ENCODE measurements at places on chromosomes 6 and 20.
A peak's percentile ranks its signal among the peaks of the same experiment; 100 is the strongest.

- no peak for DNase-seq
These were observed 48.2 kb upstream of the LRRC1 start for GRCh38 chr6:53746442-53747103.

DNA sequence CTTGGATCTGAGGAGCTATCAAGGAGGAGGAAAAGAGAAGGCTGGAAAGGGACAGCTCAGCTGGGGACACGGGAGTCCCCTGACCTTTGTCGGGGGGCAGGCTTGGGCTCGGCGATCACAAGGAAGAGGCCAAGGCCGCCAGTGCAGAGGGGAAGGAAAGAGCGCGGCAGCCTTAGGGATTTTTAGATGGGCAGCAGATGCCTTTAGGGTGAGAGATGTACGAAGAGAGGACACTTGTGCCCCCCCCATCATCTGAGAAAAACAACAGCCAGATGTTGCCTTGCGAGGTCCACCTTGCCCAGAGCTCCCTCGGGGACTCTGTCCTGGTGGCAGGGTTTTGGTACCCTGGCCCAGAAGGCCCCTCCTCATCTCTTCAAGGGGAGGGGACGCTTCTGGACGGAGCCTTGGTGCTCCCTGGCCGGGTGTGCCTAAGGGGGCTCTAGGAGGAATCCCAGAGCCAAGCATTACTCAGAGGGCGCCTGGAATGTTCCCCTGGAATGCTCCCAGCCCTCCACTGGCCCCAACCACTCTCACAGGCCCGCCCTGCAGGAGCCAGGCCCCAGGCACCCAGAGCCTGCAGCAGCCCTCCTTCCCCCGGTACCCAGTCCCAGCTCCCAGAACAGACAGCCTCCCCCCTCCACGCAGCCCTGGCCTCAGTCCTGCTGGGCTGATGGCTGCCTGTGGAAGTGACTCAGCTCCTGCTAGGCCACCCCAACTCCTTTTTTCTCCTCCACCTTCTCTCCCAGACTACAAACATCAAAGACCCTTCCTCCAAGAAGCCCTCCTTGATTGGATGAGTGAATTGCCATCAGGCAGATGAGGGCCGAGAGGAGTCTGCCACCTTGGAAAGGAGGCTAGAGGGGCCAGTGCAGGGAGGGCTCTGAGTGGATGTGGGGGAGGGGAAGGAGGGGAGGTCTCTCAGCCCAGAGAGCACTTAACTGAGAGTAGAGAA lies 1.8 kb downstream of the ADAM33 start:
- DNase-seq: no peak

DNA sequence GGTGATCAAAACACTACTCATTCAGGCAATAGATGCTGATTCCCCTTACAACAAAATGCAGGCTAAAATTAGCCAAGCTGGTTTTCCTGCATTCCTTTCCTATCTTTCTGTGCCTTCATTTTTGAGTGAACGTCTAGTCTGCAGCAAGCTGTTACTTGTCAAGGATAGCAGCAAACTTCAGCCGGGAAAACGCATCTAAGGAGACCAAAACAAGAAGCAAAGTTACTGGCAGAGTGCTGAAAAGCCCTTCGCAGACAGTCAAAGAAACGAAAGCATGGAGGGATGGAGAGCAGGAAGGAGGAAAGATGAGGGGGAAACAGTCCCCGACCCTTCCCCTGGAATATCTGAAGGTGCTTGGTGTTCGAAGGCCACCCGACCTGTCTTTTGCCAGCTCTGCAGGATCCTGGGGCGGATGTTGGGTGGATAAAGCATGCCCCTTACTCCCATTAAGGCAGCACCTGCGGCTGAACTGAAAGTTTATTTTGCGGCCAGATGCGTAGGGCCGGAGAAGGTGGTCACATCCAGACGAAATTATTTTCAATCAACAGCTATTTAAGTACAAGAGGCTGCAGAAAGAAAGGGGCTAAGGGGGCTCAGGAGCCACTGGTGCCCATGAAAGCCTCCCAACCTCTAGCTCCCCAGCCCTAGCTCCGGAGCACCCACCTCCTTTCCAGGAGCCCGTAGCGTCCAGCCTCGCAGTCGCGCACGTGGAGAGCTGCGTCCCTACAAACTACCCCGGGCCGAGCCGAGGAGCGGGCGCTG lies 538 bp downstream of the FERMT1 start:
- DNase-seq: no peak

GRCh38 chr20:2805689-2806350 lies 5.4 kb upstream of the CPXM1 start:
- DNase-seq: no peak

GRCh38 chr20:32263398-32263954 lies 14.0 kb upstream of the KIF3B start:
- DNase-seq: no peak

DNA sequence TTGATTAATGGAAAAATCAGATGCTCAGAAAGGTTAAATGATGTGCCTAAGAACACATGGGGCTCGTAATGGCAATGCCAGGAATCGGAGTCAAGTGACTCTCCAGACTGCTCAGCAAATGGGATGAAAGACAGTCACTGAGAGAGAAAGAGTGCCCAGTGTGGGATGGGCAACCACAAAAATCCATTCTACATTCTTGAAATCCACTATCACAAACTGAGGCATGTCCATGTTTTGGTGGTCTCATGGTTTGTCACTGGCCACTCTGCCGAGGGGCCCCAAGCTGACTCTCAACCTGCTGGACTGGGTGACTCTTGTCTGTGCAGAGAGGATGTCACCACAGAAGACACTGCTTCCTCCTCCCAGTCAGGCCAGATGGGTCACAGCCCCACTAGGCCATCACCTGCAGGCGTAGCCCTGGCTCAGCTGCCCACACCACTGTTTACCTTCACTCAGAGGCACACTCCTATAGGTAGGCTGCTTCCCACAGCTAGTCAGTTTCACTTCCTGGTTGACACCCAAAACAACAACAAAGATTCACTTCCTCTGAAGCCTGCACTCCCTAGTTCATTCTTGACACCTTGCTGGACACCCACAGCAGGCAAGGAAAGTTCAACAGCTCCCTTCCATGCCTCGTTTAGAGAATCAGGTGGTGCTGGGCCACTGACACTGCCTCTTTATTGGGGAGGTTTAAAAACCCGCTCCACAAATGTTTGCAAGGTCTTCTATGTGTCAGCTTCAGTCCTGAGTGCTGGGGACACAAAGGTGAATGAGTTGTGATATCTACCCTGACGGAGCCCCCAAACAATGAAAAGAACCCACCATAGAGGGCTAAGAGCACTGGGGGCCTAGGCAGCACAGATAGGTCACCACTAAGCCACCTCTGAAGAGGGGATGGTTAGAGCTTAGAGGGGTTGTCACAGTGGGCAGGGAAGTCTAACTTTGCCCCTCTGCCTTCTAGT lies 21.7 kb downstream of the MAP1LC3A start:
- peak; percentile 25 for DNase-seq

DNA sequence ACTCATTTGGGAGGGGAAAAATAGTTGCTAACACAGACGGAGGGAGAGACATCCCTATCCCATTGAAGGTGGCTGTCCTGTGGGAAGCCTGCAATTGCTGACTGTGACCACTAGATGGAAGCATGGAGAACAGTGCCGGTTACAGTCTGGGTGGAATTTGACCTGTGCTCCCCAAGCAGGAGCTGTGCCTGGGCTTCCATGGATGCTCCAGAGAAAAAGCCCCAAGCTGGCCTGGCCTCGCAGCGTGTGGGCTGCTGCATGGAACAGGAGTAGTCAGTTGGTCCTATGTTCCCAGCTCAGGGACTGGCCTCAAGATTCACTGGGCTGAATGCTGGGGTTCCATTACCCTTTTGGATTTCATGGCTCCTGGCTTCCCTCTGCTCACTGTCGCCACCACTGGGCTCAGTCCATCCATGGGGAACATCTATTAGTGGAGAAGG lies 116.3 kb upstream of the CHD6 start:
- DNase-seq: peak; percentile 19

GRCh38 chr20:63290677-63291472 lies 2.1 kb upstream of the COL20A1 start:
- peak; percentile 46 for DNase-seq

DNA sequence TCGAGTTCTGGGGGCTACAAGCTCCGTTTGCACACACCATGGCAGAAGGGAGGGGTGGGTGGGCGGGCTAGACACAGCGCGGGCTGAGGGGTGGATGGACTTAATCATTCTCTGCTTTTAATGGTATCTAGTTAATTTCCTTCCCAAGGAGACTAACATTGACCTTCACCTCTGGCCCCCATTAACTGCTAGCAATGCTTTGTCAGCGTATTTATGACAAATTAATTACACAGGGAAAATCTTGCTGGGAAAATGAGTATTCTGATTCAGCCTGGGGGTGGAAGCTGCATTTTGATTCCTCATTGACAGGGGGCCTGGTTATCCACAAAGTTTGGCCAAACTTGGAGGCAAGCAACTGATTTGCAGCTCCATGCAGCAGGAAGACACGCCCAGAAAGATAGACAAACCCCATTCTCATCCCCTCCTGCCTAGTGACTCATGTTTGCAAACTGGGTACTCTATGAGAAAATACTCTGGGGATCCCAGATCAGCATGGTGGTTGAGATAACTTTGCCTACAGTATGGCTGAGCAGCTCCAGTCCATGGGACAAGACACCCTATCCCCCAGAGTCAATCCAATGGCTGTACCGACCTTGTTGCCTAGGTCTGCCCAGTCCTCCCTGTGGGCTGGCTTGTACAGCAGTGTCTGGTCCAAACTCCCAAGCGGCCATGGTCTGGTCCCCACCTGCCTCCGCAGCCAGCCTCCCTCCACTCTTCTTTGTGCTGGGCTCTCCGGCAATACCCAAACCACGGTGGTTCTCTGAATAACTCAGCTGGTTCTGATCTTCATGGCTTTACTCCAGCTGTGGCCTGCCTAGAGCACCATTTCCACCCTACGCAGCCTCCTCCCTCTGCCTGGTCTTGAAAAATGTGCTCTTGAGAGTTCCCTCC lies 19.7 kb downstream of the ZBP1 start:
- no peak for DNase-seq

DNA sequence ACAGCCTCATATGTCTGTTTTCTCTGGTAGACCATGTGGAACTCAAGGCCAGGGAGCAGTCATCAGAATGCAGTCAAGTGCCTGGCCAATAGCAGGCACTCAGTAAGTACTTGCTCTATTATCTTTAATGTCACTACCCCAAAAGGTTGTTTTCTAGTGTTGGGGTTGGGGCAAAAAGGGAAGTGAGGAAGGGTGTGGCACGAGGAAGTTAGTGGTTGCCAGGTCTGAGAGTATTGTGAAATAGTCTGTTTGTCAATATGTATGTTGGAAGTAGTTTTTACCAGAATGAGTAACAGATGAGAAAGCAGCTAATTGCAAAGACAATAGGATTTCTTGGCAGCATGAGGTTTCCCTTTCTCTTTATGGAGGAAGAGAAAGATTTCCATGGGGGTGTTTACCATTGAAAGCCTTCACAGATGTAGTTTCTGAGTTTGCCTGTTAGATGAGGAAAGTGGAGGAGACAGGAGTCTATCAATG lies 59.5 kb upstream of the ARMH2 start:
- DNase-seq: peak; percentile 57

- no peak for DNase-seq
These were observed 851.0 kb upstream of the FLRT3 start for GRCh38 chr20:15188415-15188814.

DNA sequence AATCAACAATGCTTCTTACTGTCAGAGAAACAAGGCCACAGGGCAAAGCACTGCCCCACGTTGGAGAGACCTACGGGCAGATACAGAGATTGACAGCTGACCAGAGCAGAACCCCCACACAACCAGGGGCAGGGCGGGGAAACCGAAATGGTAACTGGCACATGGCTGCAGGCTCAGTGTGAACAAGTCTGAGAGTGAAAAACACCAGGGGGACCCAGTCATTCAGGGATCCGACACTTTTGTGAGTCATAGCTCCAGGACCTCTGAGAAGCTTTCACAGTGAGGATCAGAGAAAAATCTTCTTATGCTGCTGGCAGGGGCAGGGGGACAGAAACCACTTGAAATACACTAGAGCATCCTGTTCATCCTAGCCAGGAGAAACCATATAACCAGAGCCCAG lies 254.2 kb downstream of the C6orf118 start:
- DNase-seq: no peak
